T-cell (primary cell): ENCODE measurements at places on chromosomes 7 and 10. TPM values are rescaled to one million over a fixed set of nuclear protein-coding genes. Genes with fewer than 3 reads are reported as not detected.

- no peaks in the 10 kb centered on the region for H3K27me3 ChIP-seq
- DNase-seq = no peak
Measured at GRCh38 chr10:127344346-127344745, 148.0 kb upstream of the INSYN2A start.

DNA sequence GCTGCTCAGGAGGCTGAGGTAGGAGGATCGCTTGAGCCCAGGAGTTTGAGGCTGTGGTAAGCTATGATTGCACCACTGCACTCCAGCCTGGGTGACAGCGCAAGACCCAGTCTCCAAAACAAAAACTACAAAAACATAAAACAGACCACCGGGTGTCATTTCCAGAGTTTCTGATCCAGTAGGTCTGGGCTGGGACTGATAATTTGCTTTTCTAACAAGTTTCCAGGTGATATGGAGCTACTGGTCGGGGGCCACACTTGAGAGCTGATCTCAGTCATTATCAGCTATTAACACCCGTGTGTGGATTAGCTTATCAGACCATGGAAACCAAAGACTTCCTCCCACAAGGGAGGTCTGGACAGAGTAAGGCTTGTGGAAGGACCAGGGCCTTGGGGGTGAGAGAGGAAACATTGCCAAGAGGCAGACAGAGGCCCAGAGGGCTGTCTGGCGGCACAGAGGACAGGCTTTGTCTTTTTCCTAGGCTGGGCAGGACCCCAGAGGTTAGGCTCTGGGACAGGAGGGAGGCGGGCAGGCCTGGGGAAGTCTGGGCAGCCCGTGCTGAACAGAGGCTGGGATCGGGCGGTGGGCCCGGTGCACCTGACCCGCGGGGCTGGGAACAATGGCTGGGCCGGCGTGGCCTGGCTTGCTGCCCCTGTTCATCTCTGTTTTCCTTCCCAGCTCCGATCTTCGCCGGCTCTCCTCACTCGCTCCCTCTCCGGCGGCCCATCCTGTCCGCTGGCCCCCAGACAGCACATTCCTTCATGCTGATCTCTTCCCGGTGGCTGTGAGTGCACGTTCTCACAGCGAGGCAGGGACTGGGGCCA, 25.2 kb downstream of the TMEM270 start:
- no peak overlapping the region for H3K4me3 ChIP-seq
- no peaks in the 10 kb centered on the region for H3K4me1 ChIP-seq
- no peak for DNase-seq
- no peaks in the 10 kb centered on the region for H3K36me3 ChIP-seq

DNA sequence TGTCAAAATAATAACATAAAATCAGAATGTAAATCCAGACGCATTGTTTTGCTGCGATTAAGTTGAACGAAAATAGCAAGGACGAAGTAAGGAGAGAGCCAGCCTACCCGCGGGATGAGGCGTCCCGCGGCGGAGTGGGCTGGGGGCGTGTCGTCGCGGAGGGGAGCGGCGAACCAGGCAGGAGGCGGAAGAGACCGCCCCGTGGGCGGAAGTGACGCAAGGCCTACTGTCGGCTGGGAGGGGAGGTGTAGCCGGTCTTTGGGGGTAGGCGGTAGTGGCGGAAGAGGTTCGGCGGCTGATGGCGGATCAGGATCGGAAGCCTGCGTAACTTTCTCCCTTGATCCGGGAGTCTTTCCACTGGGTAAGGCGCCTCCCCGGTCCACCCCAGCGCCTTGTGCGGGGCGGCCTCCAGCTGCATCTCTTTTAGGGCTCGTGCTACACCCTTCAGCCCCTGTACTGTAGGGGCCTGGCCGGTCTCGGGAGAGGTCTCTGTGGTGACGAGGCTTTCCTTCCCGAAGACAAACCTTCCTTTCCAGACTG, at the start of gene TAX1BP1:
TSS of gene TAX1BP1 (plus strand) at position 254 of the 540 bp plus-strand sequence. CDS start 8,363 bp downstream, outside the sequence.
- peaks cover 13% of the 10 kb centered on the region for H3K4me1 ChIP-seq
- no peaks in the 10 kb centered on the region for H3K27me3 ChIP-seq
- DNase-seq = peak; percentile 97
- peak within 1 kb of the TSS; percentile 99 for H3K4me3 ChIP-seq

DNA sequence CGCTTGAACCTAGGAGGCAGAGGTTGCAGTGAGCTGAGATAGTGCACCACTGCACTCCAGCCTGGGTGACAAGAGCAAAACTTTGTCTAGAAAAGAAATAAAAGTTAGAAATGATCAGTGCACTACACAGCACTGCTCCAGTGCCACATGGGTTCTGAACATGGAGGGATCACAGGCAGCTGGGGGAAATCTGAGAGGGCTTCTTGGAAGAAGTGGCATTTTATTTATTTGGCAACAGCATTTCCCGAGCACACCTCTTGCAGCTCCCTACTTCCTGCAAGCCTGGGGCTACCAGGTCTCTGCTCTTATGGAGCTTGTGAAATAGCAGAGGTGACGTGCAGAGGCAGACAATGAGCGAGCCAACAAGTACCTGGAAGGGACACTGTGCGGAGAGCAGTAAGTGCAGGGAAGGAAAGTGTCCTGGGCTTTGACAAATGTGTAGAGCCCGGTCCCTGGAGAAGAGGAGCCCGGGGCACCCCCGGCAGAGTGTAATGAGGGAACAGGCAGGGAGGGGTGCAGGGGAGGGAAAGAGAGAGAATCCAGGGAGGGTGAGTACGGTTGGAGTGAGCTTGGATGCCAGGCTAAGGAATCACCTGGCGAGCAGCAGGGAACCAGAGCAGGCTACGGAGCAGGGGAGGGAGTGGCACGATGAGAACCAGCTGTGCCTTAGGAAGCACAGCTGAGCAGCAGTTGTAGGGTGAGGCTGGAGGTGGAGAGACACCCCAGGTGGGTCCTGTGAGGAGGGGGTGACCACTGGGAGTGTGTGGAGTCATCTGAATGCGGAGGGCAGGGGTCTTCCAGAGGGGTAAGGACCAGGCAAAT, 104.6 kb upstream of the CTBP2 start:
- H3K4me3 ChIP-seq = no peak overlapping the region
- H3K27ac ChIP-seq = no peak overlapping the region
- H3K36me3 ChIP-seq = no peaks in the 10 kb centered on the region

GRCh38 chr10:25436431-25436830, 261.6 kb downstream of the GPR158 start:
- no peak for DNase-seq
- H3K4me3 ChIP-seq = no peak overlapping the region
- H3K36me3 ChIP-seq = no peaks in the 10 kb centered on the region
- H3K27ac ChIP-seq = no peak overlapping the region
- no peaks in the 10 kb centered on the region for H3K4me1 ChIP-seq

GRCh38 chr10:101097881-101098280, 33.2 kb upstream of the TLX1 start:
- no peak for DNase-seq
- peaks cover 84% of the 10 kb centered on the region for H3K27me3 ChIP-seq
- H3K36me3 ChIP-seq = no peaks in the 10 kb centered on the region
- H3K4me3 ChIP-seq = no peak overlapping the region

DNA sequence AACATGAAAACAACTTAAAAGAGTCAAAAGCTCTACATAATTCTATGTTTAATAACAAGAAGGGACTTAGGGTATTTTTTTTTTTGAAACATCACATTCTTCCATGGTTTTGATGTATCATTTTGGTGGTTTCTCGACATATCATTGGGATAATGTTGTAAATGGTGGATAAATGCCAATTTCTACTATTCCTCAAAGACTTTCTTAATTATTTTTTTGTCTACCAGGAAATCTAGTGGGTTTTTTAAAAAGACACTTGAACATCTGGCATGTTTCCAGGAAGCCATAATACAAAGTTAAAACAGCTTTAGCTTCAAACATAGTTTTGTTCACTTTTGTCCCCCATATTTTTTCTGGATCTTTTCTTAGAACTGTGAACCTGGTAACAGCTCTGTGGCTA, 200.4 kb downstream of the DKK1 start:
- H3K4me3 ChIP-seq = no peak overlapping the region
- no peak for DNase-seq
- H3K27me3 ChIP-seq = no peaks in the 10 kb centered on the region
- no peaks in the 10 kb centered on the region for H3K4me1 ChIP-seq

GRCh38 chr7:742791-743190, 15.7 kb upstream of the PRKAR1B start:
- H3K27ac ChIP-seq = no peak overlapping the region
- H3K4me1 ChIP-seq = no peaks in the 10 kb centered on the region
- no peak for DNase-seq
- H3K4me3 ChIP-seq = no peak overlapping the region
- H3K36me3 ChIP-seq = peaks cover 7% of the 10 kb centered on the region
- no peaks in the 10 kb centered on the region for H3K27me3 ChIP-seq

GRCh38 chr7:22604246-22604645, 104.3 kb upstream of the STEAP1B start:
- H3K4me1 ChIP-seq = no peaks in the 10 kb centered on the region
- no peak overlapping the region for H3K4me3 ChIP-seq
- no peak overlapping the region for H3K27ac ChIP-seq

The NUPR2 gene
- total RNA-seq = not detected

The PRSS37 gene
- total RNA-seq = not detected

The ENO4 gene
- not detected for total RNA-seq

The ABCB1 gene
- total RNA-seq = 25.2 TPM

The NUTM2A gene
- total RNA-seq = 0.93 TPM
